ENCODE measurements at places on chromosomes 13 and 19.
A peak's percentile ranks its signal among the peaks of the same experiment; 100 is the strongest.

DNA sequence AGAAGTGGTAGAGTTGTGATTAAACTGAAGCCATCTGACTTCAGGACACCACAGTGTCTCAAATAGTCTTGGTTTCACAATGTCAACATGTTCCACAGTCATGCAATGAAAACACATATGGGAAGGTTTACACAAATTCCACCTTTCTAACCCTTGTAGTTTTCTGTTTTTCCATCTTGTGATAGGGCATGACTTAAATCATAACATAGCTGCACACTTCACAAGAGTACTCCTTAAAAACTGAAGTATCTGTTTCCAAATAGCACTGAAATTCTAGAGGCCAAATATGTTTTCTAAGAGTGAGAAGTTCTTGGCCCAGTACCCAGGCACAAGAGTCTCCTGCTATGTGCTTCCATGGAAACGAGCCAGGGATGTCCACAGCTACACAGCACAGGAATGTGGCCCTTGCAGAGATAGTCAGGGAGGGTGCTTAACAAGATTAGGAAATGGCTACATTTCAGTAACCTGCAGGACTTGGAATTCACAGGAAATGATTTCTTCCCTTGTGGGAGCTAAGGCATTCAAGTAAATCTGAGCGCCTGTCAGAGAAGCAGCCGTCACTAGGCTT, 269.1 kb downstream of the NDFIP2 start:
- DNase-seq, result peak; percentile 96

DNA sequence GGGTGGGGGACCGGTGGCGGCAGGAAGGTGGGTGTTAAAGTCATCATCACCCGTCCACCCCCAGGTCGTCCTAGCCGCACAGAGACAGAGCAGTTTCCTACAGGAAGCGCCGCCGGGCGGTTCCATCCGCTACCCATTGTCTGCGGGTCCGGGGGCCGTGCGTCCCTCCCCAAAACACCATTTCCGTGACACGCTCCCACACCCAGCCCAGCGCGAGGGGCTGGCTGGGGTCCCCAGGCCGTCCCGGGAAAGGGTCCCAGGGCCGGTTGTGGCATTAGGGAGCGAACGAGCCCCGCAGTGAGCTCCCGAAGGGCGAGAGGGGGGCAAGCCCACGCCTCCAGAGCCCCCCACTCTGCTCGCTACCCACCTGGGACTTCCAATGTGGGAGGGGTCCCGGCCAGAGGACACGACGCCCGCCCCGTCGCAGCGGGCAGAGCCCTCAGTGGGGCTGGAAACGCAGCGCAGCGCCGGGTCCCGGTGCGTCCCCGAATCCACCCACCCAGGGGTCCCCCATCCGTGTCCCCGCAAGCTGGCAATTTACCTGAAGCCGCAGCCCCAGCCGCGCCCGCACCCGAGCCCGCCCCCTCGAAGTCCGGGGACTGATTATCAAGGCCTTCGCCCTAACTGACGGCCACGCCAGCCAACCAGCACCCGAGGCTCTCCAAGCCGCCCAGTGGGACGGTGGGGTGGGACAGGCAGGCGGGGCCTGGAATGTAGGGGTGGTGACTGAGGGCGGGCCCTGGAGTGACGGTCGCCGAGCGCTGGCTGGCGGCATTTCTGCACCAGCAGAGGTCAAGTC, at the start of gene KANK3:
Gene KANK3, minus strand, starts transcription at position 579 of the 799 bp plus-strand sequence. CDS start 5,434 bp downstream, outside the sequence.
- DNase-seq, result peak; percentile 96

- no peak for DNase-seq
Observed at GRCh38 chr13:42011601-42012350, 36.7 kb upstream of the DGKH start.

GRCh38 chr13:42623916-42624315, 50.0 kb downstream of the TNFSF11 start:
- DNase-seq, result no peak

GRCh38 chr19:7250951-7251350, 43.3 kb downstream of the INSR start:
- no peak for DNase-seq

- no peak for DNase-seq
Observed at GRCh38 chr19:23769691-23770468, 11.2 kb upstream of the ZNF681 start.

- no peak for DNase-seq
Observed at GRCh38 chr19:10826231-10826630, 9.8 kb downstream of the TMED1 start.

GRCh38 chr13:94246495-94246894, 233.0 kb downstream of the DCT start:
- DNase-seq, result no peak

DNA sequence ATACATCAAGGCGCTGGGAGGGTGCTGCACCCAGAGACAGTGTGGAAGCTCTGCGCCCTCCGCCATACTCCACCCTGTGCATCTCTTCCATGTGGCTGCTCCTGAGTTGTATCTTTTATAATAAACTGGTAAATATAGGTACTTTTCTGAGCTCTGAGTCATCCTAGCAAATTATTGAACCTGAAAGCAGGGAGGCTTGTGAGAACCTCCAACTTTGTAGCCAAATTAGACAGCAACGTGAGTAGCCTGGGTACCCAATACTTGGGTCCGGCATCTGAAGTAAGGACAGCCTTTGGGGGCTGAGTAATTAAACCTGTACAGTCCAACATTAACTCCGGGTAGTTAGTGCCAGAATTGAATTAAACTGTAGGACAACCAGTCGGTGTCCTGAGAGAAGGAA, 57.4 kb downstream of the RUBCNL start:
- no peak for DNase-seq

GRCh38 chr13:36903925-36904595, 16.0 kb downstream of the SMAD9 start:
- no peak for DNase-seq

DNA sequence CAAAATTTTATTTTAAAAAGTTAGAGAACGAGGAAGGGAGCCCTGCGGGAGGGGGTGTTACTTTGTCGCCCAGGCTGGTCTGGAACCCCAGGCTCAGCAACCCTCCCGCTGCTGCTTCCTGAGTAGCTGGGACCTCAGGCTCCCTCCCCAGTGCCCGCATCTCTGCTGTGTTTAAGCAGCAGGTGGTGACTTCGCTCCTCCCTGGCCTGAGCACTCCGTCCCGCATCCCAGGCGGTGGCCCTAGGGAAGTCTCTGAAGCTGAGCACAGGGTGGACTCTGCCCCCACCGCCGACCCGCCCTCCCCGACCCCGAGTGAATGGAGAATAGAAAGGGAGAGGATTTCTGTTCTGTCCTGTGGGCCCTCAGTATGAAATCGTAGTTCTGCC, 30.5 kb downstream of the ZNF701 start:
- DNase-seq, result no peak

DNA sequence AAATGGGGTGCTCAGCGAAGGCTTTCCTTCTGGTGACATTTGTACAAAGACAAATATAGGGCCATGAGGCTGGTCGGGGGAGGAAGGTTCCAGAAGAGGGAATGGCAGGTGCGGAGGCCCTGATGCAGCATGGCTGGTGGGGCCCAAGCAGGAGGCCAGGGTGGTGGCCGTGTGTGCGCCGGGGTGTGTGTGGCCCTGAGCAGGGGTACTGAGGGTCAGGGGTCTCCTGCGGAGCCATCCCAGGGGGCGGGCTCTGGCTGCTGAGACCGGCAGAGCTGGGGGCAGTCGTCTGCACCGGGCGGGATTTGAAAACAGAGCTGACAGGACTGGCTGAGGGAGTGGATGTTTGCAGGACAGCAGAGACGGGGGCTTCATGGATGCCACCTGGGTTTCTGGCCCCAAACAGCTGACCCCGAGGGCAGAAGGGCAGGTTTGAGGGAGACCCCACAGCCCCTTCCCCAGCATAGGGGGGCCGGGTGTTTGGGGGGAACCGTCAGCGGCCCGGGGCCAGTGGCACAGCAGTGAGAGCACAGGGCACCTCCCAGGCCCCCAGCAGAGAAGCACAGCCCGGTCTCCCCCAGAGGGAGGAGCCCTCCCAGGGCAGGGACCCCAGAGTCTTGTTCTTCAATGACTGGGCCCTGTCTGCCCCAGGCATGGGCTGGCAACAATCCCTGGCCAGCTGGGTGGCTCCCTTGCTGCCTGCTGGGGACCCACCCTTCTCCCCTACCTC, 11.4 kb downstream of the PIAS4 start:
- DNase-seq, result no peak

DNA sequence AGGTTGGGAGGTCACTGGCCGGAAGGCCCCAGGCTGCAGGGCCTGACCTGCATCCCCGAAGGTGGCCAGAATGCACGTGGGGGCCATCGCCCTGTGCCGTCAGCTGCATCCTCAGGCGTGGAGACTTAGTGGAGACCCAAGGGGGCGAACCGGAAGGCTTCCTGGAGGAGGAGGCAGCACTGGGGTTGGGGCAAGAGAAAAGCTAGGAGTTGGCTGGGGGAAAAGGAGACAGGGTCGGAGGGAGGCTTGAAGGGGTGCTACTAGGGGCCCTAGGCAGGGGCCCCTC, 1.4 kb upstream of the YJEFN3 start:
- DNase-seq, result no peak

GRCh38 chr19:33831825-33832224, 35.2 kb downstream of the KCTD15 start:
- no peak for DNase-seq

- DNase-seq, result no peak
Observed at GRCh38 chr19:28868836-28869235, 344.1 kb downstream of the UQCRFS1 start.

- no peak for DNase-seq
Observed at GRCh38 chr13:101811881-101812280, 359.4 kb downstream of the ITGBL1 start.

- no peak for DNase-seq
Observed at GRCh38 chr19:35214766-35215422, 13.6 kb downstream of the FAM187B start.

GRCh38 chr13:74006666-74007065, 127.5 kb downstream of the KLF12 start:
- DNase-seq, result no peak

DNA sequence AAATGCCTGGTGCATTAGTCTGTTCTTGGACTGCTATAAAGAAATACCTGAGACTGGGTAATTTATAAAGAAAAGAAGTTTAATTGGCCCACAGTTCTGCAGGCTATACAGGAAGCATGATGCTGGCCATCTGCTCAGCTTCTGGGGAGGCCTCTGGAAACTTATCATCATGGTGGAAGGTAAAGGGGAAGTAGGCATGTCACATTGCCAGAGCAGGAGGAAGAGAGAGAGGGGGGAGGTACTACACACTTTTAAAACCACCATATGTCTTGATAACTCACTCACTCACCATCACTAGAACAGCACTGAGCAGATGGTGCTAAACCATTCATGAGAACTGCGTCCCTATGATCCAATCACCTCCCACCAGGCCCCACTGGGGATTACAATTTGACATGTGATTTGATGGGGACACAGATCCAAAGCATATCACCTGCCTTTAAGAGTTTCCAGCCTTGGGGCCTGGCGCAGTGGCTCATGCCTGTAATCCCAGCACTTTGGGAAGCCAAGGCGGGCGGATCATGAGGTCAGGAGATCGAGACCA, 219.0 kb downstream of the KATNAL1 start:
- no peak for DNase-seq

DNA sequence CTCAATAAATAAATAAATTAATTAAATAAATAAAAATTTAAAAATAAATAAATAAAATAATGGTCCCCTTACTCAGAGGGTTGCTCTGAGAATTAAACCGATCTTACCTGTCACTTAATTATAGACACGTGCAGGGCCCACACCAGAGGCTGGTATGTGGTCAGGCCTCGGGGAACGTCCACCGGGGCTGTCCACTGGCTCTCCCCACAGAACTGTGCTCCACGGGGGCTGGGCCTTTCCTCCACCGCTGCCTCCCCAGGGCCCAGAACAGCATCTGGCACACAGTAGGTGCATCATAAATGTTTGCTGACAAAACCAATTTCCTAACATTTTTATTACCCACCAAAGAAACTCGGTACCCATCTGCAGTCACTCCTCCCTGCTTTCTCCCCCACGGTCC, 69.2 kb downstream of the CEBPG start:
- DNase-seq, result no peak

DNA sequence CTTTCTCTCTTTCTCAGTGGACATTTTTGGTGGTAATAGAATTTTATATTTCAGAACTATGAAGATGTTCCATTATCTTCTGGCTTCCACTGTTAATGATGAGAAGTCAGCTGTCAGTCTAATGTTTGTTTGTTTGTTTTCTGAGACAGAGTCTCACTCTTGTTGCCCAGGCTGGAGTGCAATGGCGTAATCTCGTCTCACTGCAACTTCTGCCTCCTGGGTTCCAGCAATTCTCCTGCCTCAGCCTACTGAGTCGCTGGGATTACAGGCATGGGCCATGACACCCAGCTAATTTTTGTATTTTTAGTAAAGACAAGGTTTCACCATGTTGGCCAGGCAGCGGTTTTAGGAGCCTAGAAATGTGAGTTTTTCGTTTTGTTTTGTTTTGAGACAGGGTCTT, 4.7 kb downstream of the ZNF317 start:
- no peak for DNase-seq

DNA sequence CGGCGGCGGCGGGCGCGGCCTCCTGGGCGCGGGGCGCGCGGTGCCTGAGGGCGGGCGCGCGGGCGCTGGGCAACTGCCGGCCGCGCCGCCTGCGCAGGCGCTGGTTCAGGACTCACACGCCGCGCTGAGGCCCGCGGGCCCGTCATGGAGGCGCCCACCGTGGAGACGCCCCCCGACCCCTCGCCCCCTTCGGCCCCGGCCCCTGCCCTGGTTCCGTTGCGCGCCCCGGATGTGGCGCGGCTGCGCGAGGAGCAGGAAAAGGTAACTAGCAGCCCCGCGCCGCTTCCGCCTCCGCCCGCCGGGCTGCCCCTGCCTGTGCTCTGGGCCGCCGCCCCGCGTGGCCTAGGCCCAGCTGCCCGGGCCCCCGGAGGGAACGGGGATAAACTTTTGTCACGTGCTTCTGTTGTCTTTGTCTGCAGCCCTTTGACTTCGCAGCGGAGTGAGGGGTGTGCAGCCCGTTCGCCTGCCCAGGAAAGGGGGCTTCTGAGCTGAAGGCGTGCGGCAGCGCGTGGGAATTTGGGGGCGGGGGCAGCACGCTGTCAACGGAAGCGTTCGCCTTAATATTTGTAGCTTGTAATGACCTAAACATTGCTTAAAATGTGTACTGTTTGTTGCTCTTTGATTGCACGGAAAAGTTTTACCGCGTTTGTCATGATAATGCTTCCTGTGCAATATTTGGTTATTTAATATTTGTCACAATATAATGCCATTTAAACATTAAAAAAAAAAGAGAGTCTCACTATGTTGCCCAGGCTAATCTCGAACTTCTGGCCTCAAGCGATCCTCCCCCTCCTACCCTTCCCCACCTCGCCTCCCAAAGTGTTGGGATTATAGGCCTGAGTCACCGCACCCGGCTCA, 594 bp downstream of the URI1 start:
- DNase-seq, result peak; percentile 5

GRCh38 chr13:78046331-78046730, 127.7 kb upstream of the EDNRB start:
- no peak for DNase-seq

GRCh38 chr13:111598747-111599146, 278.3 kb downstream of the TEX29 start:
- no peak for DNase-seq

- no peak for DNase-seq
Observed at GRCh38 chr13:93435651-93436050, 209.0 kb downstream of the GPC6 start.

GRCh38 chr13:50410921-50411746, 395.9 kb downstream of the KCNRG start:
- peak; percentile 80 for DNase-seq
